ENCODE measurements at places on chromosomes 11 and 22. TPM values are rescaled to one million over a fixed set of nuclear protein-coding genes. Genes with fewer than 3 reads are reported as not detected.

Gene UPB1
- 0.09 TPM for total RNA-seq

Gene TMEM132A
- 0.30 TPM for total RNA-seq

Gene SEPTIN3
- 4.6 TPM for total RNA-seq

Gene CD248
- 0.09 TPM for total RNA-seq

Measured in T-helper 2 cell treated with Interferon-gamma antibody and Interleukin-4, amounts not matched to agents 100 ng/mL and 5 ng/mL, for 36 hours (primary cell).